ENCODE measurements at places on chromosomes 4 and X.

- DNase-seq: no peak
Observed at GRCh38 chr4:144376866-144377265, 236.3 kb upstream of the GYPA start.

DNA sequence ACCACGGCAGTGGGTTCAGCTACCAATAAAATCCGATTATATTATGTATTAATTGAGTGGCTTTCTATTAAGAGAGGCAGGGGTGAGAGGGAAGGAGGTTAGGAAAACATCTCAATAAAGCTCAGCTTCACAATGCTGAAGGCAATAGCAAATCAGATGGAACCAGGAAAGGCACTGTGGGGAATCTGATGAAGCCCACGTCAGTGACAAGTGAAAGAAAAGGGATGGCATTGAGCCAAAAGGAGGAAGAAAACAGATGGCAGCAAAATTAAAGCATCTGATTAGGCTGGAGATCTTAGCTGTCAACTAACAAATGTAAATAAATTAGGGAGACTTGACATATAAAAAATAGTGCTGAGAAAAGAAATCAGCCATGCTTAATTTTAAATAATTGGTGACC lies 180.9 kb downstream of the RASL11B start:
- DNase-seq: no peak

GRCh38 chrX:111581086-111581485 lies 69.6 kb downstream of the SERTM2 start:
- no peak for DNase-seq

DNA sequence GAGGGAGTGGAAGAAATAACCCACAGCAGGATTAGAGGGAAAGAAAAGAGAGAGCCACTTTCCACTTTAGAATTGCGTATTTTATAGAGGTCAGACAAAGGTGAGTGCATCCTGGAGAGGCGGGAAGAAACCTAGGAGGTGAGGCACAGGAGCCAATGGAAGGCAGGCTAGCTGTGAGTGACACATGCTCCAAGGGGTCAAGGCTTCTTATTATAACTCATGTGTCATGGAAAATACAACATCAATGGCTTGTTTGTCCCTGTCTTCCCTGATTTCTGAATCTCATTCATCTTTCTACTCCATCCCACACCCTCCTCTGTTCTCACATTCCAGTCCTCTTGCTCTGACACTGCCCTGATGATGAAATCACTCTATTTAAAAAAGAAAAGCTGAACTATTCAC lies 14.4 kb downstream of the ANXA3 start:
- DNase-seq: no peak

Data from GDM1 (cell line).